MM.1S (cell line): ENCODE measurements at places on chromosomes 3 and 15.

- H3K36me3 ChIP-seq = no peaks in the 10 kb centered on the region
- H3K4me1 ChIP-seq = no peaks in the 10 kb centered on the region
- H3K27ac ChIP-seq = no peak overlapping the region
- no peak for DNase-seq
These were observed 12.8 kb upstream of the GATA2 start for GRCh38 chr3:128505771-128506170.

GRCh38 chr15:82856397-82857170, 47.2 kb downstream of the WHAMM start:
- H3K27ac ChIP-seq = no peak overlapping the region
- no peaks in the 10 kb centered on the region for H3K4me1 ChIP-seq
- DNase-seq = no peak
- no peaks in the 10 kb centered on the region for H3K36me3 ChIP-seq
- no peaks in the 10 kb centered on the region for H3K27me3 ChIP-seq

DNA sequence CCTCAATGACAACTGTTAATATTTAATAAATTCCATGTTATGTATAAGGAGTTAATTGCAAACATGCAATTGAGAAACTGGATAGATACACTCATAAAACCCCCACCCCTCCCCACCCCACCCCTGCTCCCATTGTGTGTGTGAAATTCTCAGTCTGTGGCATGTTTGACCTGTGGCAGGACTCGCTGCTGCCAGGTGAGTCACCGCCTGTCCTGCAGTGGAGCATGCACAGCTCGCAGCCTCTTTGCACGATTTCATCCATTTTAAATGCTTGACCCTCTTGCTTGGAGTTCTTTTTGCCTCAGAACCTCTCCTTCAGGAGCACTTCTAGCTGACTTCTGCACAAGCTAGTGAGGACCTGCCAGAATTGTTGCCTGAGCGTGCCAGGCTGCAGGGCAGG, 5.3 kb upstream of the APEH start:
- H3K27ac ChIP-seq = no peak overlapping the region
- H3K4me3 ChIP-seq = no peak overlapping the region
- no peaks in the 10 kb centered on the region for H3K36me3 ChIP-seq
- H3K27me3 ChIP-seq = peaks cover 10% of the 10 kb centered on the region; the same call in 1 of the 2 replicates
- H3K4me1 ChIP-seq = 0 out of 2 replicates have a peak, but pooled peaks cover 3% of the 10 kb centered on the region

DNA sequence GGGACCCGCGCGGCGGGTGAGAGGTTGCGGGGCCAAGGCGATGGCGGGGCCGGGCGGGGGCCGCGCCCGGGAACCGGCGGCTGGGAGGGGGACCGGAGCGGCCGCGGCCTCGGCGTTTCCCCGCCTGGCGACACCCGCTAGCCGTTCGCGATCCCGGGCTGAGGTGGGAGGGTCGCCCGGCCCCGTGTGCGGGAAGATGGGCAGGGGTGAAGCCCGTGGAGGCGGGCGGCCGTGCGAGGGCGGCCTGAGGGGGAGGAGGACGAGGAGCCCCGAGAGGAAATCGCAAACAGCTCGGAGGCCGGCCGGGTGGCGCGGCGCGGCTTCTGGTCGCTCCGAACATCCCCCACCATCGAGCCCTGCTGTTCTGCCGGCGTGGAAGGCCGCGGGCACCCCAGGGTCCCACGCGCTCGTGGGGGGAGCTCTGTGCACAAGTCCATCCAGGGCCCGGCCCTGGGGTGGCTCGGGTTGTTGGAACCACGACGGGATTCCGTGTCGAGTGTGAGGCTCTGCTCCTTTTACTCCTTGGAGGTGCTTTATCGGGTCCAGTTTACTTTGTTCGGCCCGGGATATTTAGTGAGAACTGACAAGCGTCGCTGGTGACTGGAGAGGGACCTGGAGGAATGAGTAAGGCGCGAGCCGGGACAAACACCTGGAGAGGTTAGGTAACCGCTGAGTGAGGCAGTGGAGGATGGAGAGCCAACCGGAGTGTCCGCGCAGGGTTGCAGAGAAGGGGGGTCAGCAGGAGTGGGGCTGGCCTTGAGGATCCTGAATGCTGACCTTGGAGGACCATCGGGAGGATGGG, 728 bp downstream of the CRTC3 start:
- DNase-seq = peak; percentile 32
- no peaks in the 10 kb centered on the region for H3K36me3 ChIP-seq
- H3K4me1 ChIP-seq = 0 out of 2 replicates have a peak, but pooled peaks cover 7% of the 10 kb centered on the region
- H3K27me3 ChIP-seq = no peaks in the 10 kb centered on the region

GRCh38 chr15:62969442-62970089, 73.0 kb upstream of the TPM1 start:
- no peaks in the 10 kb centered on the region for H3K36me3 ChIP-seq
- no peaks in the 10 kb centered on the region for H3K27me3 ChIP-seq
- H3K4me1 ChIP-seq = no peaks in the 10 kb centered on the region
- no peak overlapping the region for H3K4me3 ChIP-seq
- H3K27ac ChIP-seq = no peak overlapping the region
- DNase-seq = no peak

DNA sequence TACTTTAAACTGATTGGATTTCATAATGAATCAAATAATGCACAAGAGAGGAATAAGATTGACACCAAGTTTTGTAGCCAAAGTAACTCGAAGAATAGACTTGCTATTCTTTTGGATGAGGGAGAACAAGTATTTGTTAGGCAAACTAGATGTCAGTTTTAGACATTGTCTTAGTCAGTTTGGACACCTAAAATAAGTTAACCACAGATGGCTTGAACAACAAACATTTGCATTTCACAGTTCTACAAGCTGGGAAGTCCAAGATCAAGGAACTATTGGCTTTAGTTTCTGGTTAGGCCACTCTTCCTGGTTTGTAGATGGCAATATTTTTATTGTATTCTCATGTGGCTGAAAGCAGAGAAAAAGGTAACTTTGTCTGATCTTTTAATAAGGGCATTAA, 61.3 kb upstream of the OSTN start:
- no peaks in the 10 kb centered on the region for H3K36me3 ChIP-seq
- no peak for DNase-seq
- H3K27ac ChIP-seq = no peak overlapping the region
- H3K4me3 ChIP-seq = no peak overlapping the region

DNA sequence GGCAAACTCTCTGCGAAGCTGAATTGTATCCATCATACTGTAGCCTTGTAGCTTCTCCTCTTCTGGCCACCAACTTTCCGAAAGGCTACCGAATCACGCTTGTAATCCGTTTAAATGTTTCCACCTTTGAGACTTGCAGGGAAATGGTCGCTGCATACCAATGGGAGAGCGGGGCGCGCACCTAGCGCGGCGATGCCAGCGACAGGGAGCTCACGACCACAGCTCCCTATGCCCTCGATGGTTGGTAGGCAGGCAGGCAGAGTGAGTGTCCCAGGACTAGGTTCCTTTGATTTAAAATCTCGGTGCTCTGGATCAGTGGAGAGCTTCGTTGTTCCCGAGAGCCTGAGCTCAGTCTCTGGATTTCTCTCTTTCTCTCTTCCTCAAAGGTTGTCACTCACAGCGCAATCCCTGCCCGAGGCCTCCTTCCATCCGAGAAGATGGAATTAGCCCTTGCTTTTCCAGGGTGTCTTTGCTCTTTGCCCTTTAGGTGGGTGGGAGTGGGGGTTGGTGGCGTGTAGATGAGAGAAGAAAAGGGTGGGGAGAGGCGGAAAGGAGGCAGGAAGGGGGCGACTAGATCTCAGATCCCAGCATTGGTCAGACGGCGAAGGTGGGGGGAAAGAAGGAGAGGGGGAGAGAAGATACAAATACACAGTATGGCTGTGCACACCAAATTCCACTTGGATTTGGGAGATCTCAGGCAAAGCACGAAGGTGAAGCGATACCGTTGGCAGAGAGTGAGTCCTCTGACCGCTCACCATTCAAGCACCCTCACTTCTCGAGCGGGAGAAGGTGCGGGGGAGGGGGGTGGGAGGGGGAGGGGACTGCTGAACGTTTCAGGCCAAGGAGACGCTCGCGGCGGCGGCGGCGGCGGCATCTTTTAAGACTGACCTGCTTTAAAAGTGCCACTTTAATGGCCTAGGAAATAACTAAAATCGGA, at the start of gene SLITRK3:
TSS of gene SLITRK3 (minus strand) at position 745 of the 937 bp plus-strand sequence. CDS start 5,554 bp downstream, outside the sequence.
- no peaks in the 10 kb centered on the region for H3K36me3 ChIP-seq
- peak within 1 kb of the TSS; percentile 24; the same call in 1 of the 2 replicates for H3K4me3 ChIP-seq
- H3K27ac ChIP-seq = no peak within 1 kb of the TSS
- H3K4me1 ChIP-seq = no peaks in the 10 kb centered on the region

GRCh38 chr3:181493423-181493822, 218.3 kb upstream of the SOX2 start:
- peaks cover 11% of the 10 kb centered on the region; the same call in 1 of the 2 replicates for H3K4me1 ChIP-seq
- no peak for DNase-seq
- no peak overlapping the region for H3K27ac ChIP-seq
- H3K27me3 ChIP-seq = no peaks in the 10 kb centered on the region
- no peaks in the 10 kb centered on the region for H3K36me3 ChIP-seq

- no peak overlapping the region for H3K4me3 ChIP-seq
- no peak overlapping the region for H3K27ac ChIP-seq
- DNase-seq = no peak
- peaks cover 43% of the 10 kb centered on the region for H3K27me3 ChIP-seq
- no peaks in the 10 kb centered on the region for H3K36me3 ChIP-seq
These were observed 24.4 kb downstream of the MAGEF1 start for GRCh38 chr3:184687363-184688015.

GRCh38 chr15:49438962-49439631, 16.1 kb downstream of the FGF7 start:
- no peaks in the 10 kb centered on the region for H3K36me3 ChIP-seq
- DNase-seq = peak; percentile 69
- peaks cover 36% of the 10 kb centered on the region for H3K4me1 ChIP-seq
- no peaks in the 10 kb centered on the region for H3K27me3 ChIP-seq
- H3K27ac ChIP-seq = peak overlapping the region; percentile 36; the same call in 1 of the 2 replicates

GRCh38 chr3:139715743-139716360, 38.1 kb upstream of the NMNAT3 start:
- no peaks in the 10 kb centered on the region for H3K4me1 ChIP-seq
- H3K36me3 ChIP-seq = no peaks in the 10 kb centered on the region
- H3K4me3 ChIP-seq = no peak overlapping the region
- no peak for DNase-seq
- no peak overlapping the region for H3K27ac ChIP-seq

DNA sequence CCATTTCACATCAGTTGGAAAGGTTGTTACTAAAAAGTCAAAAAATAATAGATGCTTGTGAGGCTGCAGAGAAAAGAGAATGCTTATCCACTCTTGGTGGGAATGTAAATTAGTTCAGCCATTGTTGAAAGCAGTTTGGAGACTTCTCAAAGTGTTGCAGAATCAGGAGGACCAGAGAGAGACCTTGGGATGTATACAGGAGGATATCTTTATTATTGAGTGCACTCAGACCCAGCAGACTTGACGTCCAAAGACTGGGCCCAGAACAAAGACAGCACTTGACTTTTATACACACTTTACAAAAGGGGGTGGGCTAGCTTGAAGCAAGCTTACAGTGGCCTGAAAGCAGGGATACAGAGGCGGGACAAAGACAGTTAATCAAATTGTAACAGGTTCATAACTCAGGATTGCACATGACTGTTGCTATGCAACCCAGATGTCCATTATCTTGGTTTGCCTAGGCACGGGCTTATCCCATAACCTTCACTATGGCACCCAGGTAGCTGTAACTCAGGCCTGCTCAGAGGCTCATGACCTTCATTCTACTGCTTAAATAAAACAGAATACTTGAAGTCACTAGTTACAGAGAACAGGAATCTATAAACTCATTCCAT, 127.7 kb downstream of the SPATA16 start:
- H3K36me3 ChIP-seq = no peaks in the 10 kb centered on the region
- H3K27ac ChIP-seq = no peak overlapping the region
- H3K27me3 ChIP-seq = no peaks in the 10 kb centered on the region
- H3K4me3 ChIP-seq = no peak overlapping the region
- no peaks in the 10 kb centered on the region for H3K4me1 ChIP-seq
- DNase-seq = no peak

DNA sequence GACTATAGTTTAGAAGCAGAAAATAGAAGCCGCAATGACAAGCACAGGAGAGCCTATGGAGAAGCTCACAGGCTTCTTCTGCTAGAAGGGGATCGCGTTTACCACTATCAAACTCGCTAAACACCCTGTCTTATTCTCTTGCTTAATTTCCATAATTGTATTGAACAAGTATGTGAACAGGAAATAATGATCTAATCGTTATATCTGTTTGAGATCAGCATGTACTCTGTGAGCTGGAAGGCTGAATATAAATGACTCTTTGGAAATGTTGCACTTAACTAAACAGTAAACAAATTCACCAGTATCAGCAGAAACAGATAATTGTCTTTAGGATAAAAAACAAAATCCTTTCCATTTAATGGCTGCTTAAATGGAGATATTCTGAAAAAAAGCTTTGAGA, 15.0 kb downstream of the NEK10 start:
- DNase-seq = no peak
- H3K4me1 ChIP-seq = peaks cover 12% of the 10 kb centered on the region
- no peak overlapping the region for H3K27ac ChIP-seq
- no peak overlapping the region for H3K4me3 ChIP-seq
- H3K36me3 ChIP-seq = no peaks in the 10 kb centered on the region
